ENCODE measurements at places on chromosomes 2 and 18.

GRCh38 chr2:127045792-127046501, 61.0 kb downstream of the BIN1 start:
- no peak for DNase-seq

DNA sequence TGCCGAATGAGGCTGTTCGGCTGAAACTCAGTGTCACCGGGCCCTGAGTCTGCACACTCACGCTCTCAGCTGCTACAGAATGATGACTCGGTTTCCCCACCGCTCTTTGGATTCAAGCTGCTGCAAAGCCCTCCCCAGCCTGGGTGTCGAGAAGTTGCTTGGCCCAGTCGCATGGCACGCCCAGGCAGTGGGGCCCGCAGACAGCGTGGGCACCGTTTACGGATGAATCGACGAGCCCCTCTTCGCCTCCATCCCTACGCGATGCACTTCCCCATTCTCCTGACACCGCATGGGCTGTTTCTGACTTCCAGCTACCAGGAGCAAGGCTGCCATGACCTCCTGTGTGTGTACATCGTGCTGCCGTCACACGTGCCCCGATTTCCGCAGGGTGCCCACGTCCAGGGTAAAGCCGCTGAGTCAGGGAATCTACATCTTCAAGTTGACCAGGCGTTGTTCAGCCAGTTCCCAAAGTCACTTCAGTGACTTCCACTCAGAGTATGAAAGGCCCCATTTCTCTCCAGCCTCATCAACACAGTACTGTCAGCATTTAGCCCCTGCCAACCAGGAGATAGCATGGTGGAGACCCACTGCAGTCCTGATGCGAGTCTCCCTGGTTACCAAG, 60.3 kb upstream of the GPC1 start:
- DNase-seq = no peak

DNA sequence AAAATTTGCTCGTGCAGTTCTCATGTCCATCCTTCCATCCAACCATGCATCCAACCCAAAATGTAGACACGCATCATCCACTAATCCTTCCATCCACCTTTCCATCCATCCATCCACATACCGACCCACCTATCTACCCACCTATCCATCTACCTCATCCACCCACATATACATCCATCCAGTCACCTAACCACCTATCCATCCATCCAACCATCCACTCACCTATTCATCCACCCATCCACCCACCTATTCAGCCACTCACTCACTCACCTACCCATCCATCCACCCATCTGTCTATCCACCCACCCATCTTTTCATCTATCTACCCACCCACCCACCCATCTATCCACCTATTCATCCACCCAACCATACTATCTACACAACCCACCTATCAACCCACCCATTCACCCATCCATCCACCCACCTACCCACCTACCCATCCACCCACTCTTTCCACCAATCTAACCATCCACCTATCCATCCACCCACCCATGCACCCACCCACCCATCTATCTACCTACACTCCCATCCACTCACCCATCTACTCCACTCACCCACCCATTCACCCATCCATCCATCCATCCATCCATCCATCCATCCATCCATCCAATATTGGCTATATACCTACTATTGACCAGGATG, 94.3 kb downstream of the VAPA start:
- DNase-seq = no peak

DNA sequence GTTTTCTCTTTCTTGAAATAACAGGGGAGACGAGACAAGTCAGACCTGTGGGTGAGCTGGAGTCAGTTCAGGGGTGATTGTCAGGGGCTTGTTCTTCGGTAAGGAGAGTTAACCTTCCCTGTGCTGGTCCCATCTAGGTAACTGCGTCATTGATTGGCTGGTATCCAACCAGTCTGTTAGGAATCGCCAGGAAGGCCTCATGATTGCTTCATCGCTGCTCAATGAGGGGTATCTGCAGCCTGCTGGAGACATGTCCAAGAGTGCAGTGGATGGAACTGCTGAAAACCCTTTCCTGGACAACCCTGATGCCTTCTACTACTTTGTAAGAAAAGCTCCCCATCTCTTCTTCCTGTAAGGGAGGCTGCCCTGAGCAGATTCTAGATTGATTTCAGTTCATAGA, 21.3 kb downstream of the PLEK start:
- no peak for DNase-seq

GRCh38 chr2:46179037-46179621, 118.1 kb upstream of the EPAS1 start:
- peak; percentile 64 for DNase-seq

GRCh38 chr2:235230821-235231601, 262.8 kb upstream of the AGAP1 start:
- no peak for DNase-seq

- DNase-seq = no peak
Observed at GRCh38 chr2:128363934-128364361, 45.3 kb upstream of the HS6ST1 start.

GRCh38 chr18:2826581-2826980, 20.2 kb upstream of the EMILIN2 start:
- no peak for DNase-seq

- no peak for DNase-seq
Observed at GRCh38 chr2:186205254-186205911, 280.7 kb upstream of the ZC3H15 start.

DNA sequence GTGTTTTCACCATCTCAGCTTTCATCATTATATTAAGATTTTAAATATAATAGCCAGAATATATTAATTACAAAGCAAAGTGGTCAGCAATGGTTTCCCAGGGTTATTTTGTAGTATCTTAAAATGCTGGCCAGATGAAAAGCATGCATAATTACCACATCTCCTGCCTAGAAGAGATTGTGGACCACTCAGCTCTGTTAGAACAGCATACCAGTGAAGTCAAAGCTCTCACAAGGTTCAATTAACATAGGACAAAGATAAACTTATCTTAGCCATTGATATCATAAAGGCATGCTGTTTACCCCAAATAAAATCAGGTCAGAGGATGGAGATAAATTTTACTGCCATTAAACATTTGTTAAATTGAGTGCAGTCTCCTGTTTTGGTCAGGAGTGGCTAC, 19.3 kb upstream of the PDE1A start:
- DNase-seq = no peak

DNA sequence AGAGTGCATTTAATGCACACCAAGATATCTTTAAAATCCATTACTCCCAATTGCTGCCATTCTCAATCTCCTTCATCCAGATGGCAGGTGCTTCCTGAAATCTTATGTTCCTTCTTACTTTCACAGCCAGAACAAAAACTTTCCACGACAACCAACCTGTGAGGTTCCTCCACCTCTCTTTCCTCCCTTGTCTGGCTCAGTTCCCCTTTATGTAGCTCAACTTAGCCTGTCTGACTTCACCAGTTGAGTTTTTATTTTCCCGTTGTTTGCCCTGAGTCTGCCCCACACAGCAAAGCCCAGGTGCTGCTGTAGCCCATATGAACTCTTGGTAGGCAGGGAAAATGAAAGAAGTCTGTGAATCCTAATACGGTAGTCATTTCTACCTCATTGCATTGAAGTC, 112.5 kb downstream of the MREG start:
- no peak for DNase-seq

DNA sequence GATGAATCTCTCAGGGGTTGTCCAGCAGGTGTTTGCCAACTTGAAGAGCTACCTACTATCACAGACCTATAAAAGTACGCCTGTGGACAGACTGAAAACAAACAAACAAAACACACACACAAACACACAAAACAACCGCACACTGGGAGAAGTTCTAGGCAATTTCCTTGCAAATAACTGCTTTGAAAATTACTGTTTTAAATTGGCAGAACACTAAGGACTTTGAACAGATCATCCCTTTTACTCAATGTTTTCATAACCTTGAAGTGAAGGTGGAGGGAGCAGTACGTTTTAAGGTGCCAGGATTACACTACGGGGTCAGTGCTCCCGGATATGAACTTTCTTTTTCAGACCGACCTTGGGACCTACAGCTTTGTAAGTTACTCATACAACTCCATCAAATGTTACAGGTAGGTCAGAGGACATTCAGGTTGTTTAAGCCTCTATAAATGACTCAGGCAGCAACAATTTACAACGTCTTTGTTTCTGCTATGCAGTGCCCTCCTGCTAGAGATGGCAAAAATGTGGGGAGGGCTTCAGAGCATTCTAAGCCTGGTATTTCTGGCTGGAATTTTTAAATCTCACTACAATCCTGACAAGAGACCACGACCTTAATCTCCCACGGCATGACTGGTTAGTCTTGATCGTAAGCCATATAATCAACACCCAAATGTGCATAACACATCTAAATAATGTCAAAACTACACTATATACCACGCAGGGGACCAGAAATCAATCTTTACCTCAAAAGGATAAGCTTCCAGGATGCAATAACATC, 1.4 kb upstream of the SLC20A1 start:
- DNase-seq = no peak

DNA sequence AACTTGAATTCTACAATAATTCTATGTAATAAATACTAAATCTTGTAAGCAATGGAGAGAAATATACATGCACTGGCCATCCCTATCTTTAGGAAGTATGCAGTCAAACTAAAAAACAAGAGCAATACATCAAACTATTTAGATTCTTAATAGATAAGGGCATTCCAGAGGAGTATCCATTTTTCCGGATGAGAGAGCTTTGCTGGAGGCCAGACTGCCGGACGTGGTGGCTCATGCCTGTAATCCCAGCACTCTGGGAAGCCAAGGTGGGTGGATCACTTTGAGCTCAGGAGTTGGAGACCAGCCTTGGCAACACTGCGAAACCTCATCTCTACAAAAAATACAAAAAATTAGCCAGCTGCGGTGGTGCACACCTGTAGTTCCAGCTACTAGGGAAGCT, 60.8 kb downstream of the KIF5C start:
- DNase-seq = no peak

DNA sequence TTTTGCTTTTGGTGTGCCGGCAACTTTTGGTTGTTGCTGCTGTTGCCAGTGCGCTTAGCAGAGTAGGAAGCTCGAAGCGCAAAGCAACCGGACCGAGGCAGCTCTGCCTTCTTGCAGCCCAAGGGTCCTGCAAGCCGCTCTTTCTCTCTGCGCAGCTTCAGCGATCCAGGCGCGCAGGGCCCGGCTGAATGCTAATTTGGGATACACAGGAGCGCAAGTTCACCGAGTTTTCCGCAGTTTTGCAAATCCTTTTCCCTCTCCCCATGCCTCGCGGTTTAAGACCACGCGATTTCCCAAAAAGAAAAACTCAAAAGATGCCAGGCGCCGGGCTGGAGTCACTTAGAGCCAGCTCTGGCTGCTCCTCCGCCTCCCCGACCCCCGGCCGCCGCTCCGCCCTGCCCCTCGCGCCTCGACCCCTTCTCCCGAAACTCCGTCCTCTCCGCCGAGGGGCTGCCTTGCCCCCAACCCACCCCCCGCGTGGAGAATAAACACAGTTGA, 13.5 kb upstream of the SIX3 start:
- no peak for DNase-seq

DNA sequence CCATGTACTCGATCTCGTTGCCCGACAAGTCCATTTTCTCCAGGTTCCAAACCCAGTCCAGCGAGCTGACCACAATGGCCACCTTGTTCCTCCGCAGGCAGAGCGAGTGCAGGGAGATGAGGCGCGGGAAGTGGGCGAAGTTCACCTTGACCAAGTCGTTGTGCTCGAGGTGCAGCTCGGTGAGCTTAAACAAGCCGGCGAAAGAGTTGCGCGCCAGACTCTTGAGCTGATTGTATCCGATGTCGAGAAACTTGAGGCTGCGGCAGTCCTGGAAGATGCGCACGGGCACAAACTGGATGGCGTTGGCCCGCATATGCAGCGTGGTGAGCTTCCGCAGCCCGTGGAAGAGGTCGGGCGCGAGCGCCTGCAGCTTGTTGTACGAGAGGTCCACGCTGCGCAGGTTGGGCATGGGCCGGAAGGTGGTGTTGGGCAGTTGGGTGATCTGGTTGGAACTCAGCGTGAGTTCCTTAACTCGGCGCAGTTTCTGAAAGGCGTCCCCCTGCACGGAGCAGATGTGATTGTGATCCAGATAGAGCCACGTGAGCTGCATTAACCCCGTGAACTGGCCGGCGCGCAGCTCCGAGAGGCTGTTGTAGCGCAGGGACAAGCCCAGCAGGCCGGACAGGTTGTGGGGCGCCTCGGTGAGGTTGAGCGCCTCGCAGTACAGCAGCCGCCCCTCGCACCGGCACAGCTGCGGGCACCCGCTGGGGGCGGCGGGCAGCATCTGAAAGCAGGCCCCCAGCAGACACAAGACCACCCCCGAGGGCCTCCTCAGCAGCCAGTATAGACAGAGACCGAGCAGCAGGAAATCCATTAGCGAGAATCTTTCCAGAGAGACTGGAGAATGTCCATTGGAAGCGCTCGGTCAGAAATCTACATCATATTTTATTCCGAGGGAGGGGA, 1.3 kb downstream of the LRRTM1 start:
- DNase-seq = no peak

DNA sequence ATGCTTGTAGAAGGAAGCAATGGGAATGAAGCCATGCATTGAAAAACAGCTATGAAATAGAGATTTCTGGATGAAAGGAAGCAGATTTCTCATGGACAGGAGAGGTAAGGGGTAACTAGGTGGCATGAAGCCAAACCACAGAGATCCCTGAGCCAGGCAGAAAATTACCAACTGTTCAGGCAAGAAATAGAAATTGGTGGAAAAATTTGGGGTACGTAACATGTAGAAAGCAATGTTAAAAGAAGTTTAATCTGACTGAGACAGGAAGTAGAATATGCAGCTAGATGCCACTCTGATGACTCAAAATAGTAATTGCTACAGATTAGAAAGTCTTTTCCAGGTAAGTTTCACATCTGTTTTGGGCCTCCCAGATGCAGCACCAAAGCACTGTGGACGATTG, 928.5 kb upstream of the CELF4 start:
- peak; percentile 40 for DNase-seq

DNA sequence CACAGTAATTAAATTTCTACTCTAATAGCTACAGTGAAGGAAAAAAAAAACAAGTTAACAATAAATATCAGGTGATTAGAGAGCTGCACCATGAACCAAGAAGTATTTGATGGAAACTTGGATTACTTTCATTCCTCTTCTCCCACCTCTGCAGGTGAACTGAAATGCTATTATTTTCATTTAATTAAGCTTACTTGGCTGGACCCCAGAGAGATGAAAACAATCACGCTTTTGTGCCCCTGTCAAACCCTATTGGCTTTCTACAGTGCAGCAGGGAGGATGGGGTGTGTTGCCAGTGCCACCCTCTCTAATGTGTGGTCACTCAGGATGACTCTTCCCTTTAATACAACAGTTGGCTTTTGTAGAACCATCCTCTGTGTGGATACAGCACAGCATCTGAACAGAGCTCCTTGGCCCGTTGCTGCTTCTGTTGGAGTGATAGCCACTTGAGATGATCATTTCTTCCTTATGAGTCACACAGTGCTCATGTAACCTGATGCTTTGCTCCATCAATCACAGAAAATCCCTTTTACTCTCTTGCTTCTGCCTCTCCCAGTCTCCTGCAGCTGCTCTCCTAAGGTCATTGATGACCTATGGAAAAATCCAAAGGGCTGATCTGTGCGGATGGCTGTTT, 5.5 kb upstream of the ARL4C start:
- no peak for DNase-seq

GRCh38 chr2:109080109-109080508, 48.9 kb upstream of the SH3RF3 start:
- no peak for DNase-seq
